ENCODE measurements at places on chromosomes 16 and 17. TPM values are rescaled to one million over a fixed set of nuclear protein-coding genes. Genes with fewer than 3 reads are reported as not detected.

WSCD1 gene
- 11.6 TPM for total RNA-seq

GALR2 gene
- not detected for total RNA-seq

GRCh38 chr17:31489295-31490018 lies 98.0 kb downstream of the RAB11FIP4 start:
- peaks cover 19% of the 10 kb centered on the region for H3K4me1 ChIP-seq
- no peaks in the 10 kb centered on the region for H3K27me3 ChIP-seq

DNA sequence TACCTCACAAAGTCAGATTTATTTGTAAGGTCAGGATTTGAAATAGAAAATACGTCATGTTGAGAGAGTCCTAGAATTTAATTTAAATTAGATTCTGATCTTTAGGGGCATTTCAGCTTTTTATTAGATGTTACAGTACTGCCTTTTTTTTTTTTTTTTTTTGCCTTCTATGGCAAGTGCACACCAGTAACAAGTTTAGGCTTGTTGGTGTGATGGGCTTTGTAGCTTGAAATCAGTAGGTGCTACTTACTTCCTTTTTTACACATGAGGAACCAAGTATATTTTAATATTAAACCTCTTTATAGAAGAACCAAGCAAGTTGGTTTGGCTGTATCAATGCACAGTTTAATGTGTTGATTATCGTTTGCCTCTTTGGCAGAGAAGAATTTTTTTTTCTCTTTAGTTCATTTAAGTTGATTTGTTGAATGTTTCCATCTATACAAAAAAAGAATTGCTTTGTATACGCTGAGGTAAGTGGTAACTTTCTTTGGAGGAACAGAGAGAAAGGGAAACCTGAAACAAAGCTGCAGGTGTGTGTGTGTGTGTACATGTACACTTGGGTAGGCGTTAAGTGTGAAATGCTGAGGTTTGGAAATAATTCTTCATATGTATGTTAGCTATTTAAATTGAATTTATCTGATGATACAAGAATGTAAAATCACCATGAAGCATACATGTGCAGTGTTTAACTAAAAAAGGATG lies 15.7 kb downstream of the RBL2 start:
- H3K27me3 ChIP-seq = no peaks in the 10 kb centered on the region
- H3K4me1 ChIP-seq = no peaks in the 10 kb centered on the region
- DNase-seq = no peak
- H3K27ac ChIP-seq = no peak overlapping the region
- H3K4me3 ChIP-seq = no peak overlapping the region
- peaks cover 54% of the 10 kb centered on the region for H3K36me3 ChIP-seq

SLC13A2 gene
- total RNA-seq = not detected

DNA sequence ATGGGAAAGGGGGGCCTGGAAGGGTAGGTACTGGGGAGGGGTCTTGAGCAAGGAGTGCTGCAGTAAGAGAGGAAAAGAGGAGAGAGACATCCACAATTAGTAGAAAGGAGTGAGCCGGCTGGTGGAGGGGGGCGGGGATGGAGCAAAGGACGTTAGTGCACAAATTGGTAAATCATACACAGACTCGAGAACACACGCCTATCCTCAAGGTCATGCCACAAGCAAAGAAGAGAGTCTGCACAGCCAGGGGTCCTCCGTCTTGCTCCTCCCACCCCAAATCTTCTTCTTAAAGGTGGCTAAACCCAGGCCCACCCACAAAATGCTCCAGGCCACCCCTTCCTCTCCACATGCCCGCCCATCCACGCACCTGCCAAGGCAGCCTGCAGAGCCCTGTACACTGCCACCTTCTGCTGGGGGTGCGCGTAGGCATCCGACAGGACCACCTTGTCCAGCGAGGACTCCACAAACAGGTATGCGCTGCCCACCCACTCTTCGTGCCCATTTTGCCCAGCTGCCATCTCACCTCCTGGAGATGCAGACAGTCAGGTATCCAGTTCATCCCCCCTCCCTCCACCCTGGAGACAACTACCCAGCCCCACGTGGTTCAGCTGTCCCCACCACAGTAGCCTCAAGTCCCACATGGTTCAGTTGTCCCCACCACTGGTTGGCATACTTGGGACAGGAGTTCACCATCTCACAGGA lies 3.4 kb downstream of the TRADD start:
- peaks cover 9% of the 10 kb centered on the region for H3K4me1 ChIP-seq
- H3K27ac ChIP-seq = no peak overlapping the region
- no peaks in the 10 kb centered on the region for H3K36me3 ChIP-seq
- H3K27me3 ChIP-seq = no peaks in the 10 kb centered on the region
- peak; percentile 7 for DNase-seq
- H3K4me3 ChIP-seq = no peak overlapping the region

DNA sequence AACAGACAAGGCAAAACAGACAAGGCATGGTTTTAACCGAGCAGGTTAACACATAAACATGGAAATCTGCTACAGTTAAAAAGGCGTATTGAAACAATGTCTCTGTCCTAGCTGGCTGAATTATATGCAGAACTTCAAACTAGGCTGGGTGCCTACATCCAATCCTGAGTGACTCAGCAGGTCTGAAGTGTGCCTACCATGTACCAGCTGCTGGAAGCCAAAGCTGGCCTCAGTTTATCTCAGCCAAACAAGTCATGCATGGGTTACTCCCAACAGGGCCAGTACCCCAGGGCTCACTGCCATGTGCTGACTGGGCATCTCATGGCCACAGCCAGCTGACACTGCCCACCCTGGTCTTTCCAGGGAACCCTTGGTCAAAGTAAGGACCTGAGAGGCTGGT lies 4.0 kb downstream of the C1QBP start:
- peak overlapping the region; percentile 31 for H3K27ac ChIP-seq
- no peaks in the 10 kb centered on the region for H3K36me3 ChIP-seq
- DNase-seq = no peak

- no peak for DNase-seq
- no peak overlapping the region for H3K27ac ChIP-seq
- no peak overlapping the region for H3K4me3 ChIP-seq
Measured at GRCh38 chr17:62052765-62053338, 12.2 kb downstream of the MED13 start.

- no peak for DNase-seq
- H3K4me3 ChIP-seq = no peak overlapping the region
- H3K27me3 ChIP-seq = peaks cover 3% of the 10 kb centered on the region
- no peaks in the 10 kb centered on the region for H3K4me1 ChIP-seq
- no peaks in the 10 kb centered on the region for H3K36me3 ChIP-seq
Measured at GRCh38 chr17:71922439-71922838, 198.4 kb upstream of the SOX9 start.

GRCh38 chr16:67444259-67445125 lies 13.6 kb downstream of the HSD11B2 start:
- H3K4me1 ChIP-seq = peaks cover 76% of the 10 kb centered on the region
- H3K27me3 ChIP-seq = no peaks in the 10 kb centered on the region
- H3K4me3 ChIP-seq = no peak overlapping the region
- no peaks in the 10 kb centered on the region for H3K36me3 ChIP-seq

GRCh38 chr17:13002761-13003453 lies 14.9 kb downstream of the ELAC2 start:
- no peaks in the 10 kb centered on the region for H3K36me3 ChIP-seq
- no peaks in the 10 kb centered on the region for H3K4me1 ChIP-seq
- H3K27me3 ChIP-seq = no peaks in the 10 kb centered on the region
- no peak overlapping the region for H3K4me3 ChIP-seq

BPTF gene
- total RNA-seq = 67.8 TPM

GRCh38 chr17:3766779-3767178 lies 34.2 kb downstream of the ITGAE start:
- H3K27ac ChIP-seq = no peak overlapping the region
- no peak for DNase-seq
- H3K36me3 ChIP-seq = no peaks in the 10 kb centered on the region
- no peaks in the 10 kb centered on the region for H3K27me3 ChIP-seq

Measured in adrenal gland (tissue), 19 donors.